Erythroblast (primary cell): ENCODE measurements at places on chromosomes 2 and 18.

- DNase-seq, result no peak
Observed at GRCh38 chr2:238494573-238494961, 67.8 kb downstream of the ASB1 start.

DNA sequence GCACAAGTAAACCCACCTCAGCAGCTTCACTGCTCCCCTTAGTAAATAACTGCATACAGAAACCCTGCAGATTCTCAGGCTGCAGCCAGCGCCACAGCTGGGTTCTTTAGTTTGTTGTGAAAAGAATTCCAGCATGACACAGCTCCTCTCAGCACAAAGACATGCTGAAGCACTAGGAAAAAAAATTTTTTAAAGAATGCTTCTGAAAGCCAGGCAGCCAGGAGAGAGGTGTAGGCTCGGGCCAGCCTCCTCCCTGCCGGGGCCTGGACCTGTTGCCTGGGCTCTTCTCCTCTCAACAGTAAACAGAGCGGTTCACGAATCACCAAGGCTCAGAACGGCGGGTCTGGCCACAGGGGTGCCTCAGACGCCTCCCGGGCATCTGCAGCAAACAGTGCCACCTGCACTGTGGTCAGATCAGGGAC lies 95.7 kb upstream of the POU3F3 start:
- no peak for DNase-seq

- DNase-seq, result no peak
Observed at GRCh38 chr2:74930811-74931486, 27.5 kb upstream of the POLE4 start.

DNA sequence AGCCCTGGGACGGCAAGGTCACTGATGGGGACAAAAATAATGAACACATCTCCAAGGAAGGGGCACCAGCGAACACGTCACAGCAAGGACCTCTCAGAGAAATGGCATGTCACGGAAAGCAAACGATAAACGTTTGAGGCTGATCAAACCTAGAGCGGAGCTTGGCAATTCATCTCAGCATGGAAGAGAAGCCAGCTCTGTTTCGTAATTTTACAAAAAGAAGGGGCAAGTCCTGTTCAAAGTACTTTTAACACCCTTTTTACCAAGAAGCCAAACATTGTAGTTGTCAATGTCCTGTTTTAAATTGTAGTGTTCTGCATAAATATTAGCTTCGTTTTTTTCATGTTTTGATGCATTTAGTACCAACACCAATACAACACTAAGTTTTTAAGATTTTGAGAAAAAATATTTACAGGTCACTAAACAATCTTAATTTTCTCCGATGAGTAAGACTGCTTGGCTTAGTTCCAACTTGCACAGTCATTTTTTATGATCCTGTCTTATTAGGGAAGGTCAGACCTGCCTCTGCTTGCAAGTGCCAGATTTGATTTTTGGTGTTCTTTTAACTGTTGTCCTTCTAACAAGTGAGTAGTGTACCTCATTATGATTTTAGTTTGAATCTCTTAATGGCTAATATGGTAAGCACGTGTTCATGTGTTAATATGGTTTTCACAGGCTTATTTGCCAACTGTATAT lies 818.5 kb upstream of the SALL3 start:
- no peak for DNase-seq

DNA sequence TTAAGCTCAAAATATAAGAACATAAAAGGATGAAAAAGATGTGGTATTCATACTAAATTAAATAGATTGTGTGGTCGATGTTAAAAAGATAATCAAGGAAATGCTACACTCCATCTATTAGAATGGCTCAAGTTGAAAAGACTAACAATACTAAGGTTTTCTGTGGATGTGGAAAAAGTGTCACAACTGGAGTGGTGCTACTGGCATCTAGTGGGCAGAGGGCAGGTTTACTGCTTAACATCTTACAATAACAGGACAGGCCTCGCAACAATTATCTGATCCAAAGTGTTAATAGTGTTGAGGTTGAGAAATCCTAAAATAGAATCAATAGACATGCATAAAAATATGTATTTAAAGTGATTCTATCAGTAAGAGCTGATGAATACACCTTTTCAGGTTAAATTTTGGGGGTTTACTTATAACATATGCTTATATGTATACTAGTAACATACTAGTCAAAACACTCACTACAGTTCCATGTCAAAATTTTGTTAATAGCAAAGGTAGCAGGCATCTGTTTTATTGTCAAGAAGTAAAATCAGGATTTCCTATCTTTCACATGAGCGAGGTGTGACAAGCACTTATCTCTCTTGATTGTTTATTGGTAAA lies 91.5 kb upstream of the TMEFF2 start:
- DNase-seq, result peak; percentile 9

GRCh38 chr2:143928184-143928583 lies 591.7 kb downstream of the ZEB2 start:
- DNase-seq, result no peak

GRCh38 chr2:12918138-12918834 lies 201.6 kb downstream of the TRIB2 start:
- no peak for DNase-seq

DNA sequence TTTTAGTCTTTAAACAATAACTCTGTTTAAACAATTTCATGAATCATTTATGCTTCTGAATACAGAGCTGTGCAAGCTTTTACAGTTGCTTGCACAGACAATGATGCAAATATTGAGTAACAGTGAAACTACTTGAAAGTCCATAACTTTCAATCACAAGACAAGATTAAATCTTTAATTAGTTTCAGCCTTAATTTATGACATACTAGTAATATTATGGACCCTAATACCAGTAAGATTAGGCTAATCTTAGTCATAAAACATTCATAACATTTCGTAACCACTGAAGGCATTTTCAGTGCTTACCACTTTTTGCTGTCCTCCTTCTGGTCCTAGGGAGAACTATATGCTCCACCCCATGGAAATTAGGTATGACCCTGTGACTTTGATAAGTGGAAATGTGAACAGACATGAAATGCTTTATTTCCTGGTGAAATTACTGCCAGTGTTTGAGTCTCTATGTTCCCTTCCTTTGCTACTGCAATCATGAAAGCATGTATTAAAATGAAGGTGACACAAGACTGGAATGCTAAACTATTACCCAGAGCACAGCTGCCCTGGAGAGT lies 1.8 kb upstream of the COBLL1 start:
- DNase-seq, result peak; percentile 51

- no peak for DNase-seq
Observed at GRCh38 chr2:191441496-191442214, 196.5 kb downstream of the MYO1B start.

GRCh38 chr2:39513641-39514094 lies 76.6 kb upstream of the MAP4K3 start:
- peak; percentile 53 for DNase-seq

DNA sequence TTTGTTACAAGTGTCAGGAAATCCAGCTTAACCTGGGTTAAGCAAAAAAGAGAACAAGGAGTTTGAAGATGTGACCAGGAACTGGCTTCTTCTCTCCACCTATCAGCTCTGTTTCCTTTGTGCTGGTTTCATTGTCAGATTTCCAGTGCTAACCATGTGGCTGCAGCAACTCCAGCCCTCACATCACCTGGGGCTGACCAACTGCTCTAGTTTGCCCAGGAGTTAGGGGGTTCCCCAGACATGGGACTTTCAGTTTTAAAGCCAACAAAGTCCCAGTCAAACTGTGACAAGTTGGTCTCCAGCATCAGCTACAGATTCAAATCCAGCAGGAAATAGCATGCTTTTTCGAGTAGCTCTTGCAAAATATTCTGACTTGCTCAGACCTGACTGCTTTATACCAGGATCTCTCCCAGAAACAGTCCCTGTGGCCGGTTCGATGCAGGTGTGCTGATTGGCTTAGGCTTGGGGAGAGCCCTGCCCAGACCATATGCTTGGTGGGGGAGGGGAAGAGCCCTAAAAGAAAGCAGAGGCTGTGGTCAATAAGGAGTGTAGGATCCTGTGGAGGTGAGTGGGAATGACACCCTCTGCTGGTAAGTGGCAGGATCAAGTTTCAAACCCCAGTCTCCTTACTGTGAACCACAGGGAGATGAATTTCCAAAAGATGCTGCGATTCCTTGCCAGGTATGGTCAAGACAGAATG lies 49.5 kb downstream of the KCNE4 start:
- DNase-seq, result no peak

DNA sequence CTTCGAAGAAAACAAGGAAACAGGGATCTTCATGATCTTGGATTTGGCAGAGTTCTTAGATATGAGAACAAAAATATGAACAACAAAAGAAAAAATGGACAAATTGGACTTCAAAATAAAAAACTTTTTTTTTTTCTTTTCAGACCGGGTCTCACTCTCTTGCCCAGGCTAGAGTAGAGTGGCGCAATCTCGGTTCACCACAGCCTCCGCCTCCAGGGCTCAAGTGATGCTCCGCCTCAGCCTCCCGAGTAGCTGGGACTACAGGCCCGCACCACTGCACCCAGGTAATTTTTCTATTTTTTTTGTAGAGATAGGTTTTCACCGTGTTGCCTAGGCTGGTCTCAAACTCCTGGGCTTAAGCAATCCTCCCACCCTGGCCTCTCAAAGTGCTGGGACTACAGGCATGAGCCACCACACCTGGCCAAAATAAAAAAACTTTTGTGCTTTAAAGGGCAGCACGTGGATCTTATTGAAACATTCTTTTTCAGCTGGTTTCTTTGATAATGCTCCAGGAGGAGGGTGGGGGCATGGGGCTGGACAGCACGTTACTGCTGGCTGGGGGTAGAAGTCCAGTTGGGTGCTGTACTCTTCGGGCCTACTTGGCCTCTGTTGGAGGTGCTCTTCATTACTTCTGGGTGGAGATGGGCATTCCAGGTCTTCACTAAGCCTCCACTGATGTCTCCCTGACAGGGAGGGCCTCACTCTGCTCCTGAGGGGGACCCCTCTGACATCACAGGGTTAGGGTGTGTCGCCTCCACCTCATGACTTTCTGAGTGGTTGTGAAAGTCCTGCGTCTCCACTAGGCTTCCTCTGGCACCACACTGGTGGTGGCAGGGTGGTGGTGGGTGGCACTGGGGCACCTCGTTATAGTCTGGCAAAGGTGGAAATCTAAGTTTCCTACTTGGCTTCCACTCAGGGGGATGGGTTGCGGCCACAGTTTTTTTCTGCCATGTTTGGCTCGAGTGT lies 150.5 kb upstream of the XPO1 start:
- DNase-seq, result no peak
